ENCODE measurements at places on chromosomes 5 and 9.

DNA sequence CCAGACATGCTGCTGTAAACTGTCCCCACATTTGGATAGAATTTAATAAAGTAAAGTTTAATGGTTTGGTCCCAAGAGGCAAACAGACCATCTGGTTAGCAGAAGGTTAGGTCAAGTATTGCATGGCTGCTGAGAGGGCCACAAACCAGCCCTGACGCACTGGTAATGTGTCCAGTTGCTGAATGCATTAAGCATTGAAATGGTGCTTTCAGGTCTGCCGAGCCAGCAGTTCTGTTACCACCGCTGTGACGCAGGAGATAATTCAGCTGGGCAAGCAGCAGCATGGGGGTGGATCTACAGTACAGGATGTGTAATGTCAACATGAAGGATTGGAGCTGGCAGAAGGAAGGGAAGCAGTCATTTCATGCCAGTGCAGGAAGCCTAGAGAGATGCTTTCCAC, 16.0 kb downstream of the ZNF462 start:
- no peak for DNase-seq

DNA sequence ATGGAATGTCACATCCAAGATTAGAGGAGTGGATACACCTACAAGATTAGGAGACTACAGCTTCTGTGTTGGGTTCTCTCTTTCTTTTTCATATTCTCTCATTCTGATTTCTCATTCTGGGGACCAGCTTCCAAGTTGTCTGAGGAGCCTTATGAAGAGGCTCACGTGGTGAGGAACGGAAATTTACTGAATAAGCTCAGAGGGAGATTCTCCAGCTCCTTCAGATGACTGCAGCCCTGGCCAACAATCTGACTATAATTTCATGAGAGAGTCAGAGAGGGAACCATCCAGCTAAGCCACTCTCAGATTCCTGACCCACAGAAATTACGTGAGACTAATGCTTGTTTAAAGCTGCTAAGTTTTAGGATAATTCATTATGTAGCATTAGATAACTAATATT, 27.1 kb upstream of the TENT2 start:
- no peak for DNase-seq

GRCh38 chr5:143428155-143428554, 24.7 kb upstream of the NR3C1 start:
- DNase-seq: no peak

DNA sequence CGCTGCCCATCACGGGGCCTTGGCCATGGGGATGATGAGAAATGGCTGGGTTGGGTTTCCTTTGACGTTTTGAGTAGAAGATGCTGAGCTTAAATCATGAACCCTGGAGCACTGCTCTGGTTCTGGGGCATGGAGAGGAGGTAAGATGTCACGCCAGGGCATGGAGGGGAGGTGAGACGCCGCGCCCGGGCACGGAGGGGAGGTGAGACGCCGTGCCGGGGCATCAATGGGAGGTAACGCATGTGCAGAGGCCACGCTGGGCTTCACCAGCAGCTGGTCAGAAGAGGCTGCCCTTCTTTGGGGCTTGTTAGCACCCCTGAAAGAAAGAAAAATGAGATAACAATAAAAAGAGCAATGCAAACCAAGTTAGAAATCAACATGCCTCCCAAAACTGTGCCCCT, 322.5 kb upstream of the IRX4 start:
- DNase-seq: no peak

GRCh38 chr9:123319541-123320339, 36.3 kb upstream of the CRB2 start:
- DNase-seq: no peak

GRCh38 chr5:148978370-148979082, 84.3 kb downstream of the SH3TC2 start:
- DNase-seq: no peak
